ENCODE measurements at places on chromosomes 4 and X. TPM values are rescaled to one million over a fixed set of nuclear protein-coding genes. Genes with fewer than 3 reads are reported as not detected.

GRCh38 chrX:150558424-150558823 lies 10.0 kb upstream of the MTM1 start:
- H3K4me3 ChIP-seq: no peak overlapping the region
- no peaks in the 10 kb centered on the region for H3K36me3 ChIP-seq
- no peak for DNase-seq
- no peaks in the 10 kb centered on the region for H3K4me1 ChIP-seq
- no peak overlapping the region for H3K27ac ChIP-seq
- H3K27me3 ChIP-seq: no peaks in the 10 kb centered on the region

- H3K27me3 ChIP-seq: no peaks in the 10 kb centered on the region
- H3K36me3 ChIP-seq: no peaks in the 10 kb centered on the region
- DNase-seq: no peak
These were observed 90.4 kb upstream of the SLC6A14 start for GRCh38 chrX:116345958-116346357.

DNA sequence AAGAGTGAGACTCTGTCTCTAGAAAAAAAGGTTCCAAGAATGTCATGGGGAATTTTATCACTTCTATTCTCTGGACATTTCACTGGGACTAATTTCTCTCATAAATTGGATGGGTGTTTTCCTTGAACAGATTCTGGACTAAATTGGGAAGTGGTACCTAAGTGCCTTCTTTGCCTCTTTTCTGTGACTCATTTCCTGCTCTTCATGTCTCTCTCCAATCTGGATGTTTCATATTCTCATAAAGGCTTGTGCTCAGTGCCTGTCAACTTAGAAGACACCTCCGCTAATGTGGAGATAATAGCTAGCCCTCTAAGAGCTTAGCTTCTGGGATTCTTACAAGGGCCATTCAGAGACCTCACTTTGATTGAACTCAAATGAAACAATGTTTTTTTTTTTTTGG lies 38.0 kb upstream of the IGFBP7 start:
- H3K4me3 ChIP-seq: no peak overlapping the region
- H3K27me3 ChIP-seq: no peaks in the 10 kb centered on the region
- peak overlapping the region; percentile 89 for H3K27ac ChIP-seq
- DNase-seq: no peak

GRCh38 chrX:40008791-40009461 lies 88.8 kb downstream of the BCOR start:
- H3K4me1 ChIP-seq: peaks cover 15% of the 10 kb centered on the region
- DNase-seq: peak; percentile 86
- no peak overlapping the region for H3K27ac ChIP-seq
- H3K27me3 ChIP-seq: peaks cover 40% of the 10 kb centered on the region
- no peak overlapping the region for H3K4me3 ChIP-seq

DNA sequence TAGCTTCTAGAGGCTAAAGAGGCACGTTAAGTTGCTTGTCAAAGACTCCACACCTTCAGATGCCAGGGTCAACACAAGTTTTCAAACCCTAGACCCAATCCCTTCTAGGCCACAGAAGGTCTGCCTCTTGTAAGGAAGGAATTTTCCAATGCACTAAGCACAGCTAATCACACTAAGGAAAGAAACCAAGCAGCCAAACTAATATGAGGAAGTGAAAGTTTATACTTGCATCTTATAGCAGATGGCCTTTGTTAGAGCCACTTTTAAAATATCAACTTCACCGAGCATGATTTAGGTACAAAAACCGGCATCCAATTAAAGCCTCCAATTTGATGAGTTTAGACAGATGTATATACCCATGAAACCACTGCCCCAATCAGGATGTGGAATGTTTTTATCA lies 9.9 kb downstream of the FHL1 start:
- H3K36me3 ChIP-seq: no peaks in the 10 kb centered on the region
- no peak overlapping the region for H3K4me3 ChIP-seq
- H3K27ac ChIP-seq: no peak overlapping the region
- H3K27me3 ChIP-seq: no peaks in the 10 kb centered on the region
- H3K4me1 ChIP-seq: no peaks in the 10 kb centered on the region

DNA sequence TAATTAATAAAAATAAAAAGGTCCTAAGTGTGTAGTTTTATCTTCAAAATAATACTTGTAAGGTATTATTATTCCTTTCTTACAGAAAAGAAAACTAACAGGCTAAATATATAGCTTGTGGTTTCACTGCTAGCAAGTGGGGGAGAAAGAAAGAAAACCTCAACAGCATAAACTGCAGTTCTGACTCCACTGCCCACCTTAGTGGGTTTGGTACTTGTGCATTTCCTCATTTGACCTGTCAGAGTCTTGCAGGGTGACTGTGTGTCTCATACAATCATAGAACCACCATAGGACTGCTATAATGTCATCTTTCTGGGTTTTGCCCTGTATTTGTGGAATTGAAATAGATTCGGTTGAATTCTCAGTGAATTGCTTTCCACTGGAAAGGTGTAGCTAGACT lies 94.7 kb upstream of the PUDP start:
- no peaks in the 10 kb centered on the region for H3K36me3 ChIP-seq
- no peaks in the 10 kb centered on the region for H3K4me1 ChIP-seq
- DNase-seq: no peak
- H3K27me3 ChIP-seq: no peaks in the 10 kb centered on the region
- H3K27ac ChIP-seq: no peak overlapping the region
- no peak overlapping the region for H3K4me3 ChIP-seq

DNA sequence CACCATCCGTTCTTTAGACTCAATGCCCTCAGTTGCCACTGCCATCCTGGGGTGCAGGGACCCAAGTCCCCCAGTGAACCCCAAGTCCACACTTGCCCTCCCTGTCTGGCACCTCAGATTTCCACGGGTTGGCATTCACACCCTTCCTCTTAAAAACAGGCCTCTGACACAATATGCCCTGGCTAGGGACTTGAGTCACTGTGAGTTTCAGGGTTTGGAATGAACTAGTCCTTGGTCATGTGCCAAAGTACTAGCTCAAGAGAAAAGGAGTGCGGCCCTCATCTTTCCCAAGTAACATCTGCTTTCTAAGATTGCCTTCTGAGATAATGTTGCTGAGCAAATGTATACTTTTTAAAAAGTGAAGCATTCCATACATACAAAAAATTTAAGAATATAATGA lies 134.0 kb downstream of the MID1 start:
- no peak overlapping the region for H3K4me3 ChIP-seq
- no peaks in the 10 kb centered on the region for H3K27me3 ChIP-seq
- H3K27ac ChIP-seq: peak overlapping the region; percentile 74
- peaks cover 21% of the 10 kb centered on the region for H3K4me1 ChIP-seq
- peaks cover 14% of the 10 kb centered on the region for H3K36me3 ChIP-seq

Gene MAML3
- 0.72 TPM for total RNA-seq

Data from osteoblast (primary cell).